ENCODE measurements at places on chromosomes 6 and 20. TPM values are rescaled to one million over a fixed set of nuclear protein-coding genes. Genes with fewer than 3 reads are reported as not detected.

MUCL3 gene
- not detected for total RNA-seq

BMP5 gene
- not detected for total RNA-seq

FOXS1 gene
- 4.3 TPM for total RNA-seq

MCHR2 gene
- total RNA-seq, result 0.31 TPM

F13A1 gene
- total RNA-seq, result 11.7 TPM

RIPOR2 gene
- total RNA-seq, result 10.0 TPM

SLC22A23 gene
- total RNA-seq, result 9.0 TPM

BTNL2 gene
- not detected for total RNA-seq

BNIP5 gene
- total RNA-seq, result 0.87 TPM

ERVFRD-1 gene
- total RNA-seq, result not detected

MUC21 gene
- total RNA-seq, result not detected

MEP1A gene
- total RNA-seq, result 0.63 TPM

ZBTB22 gene
- 17.1 TPM for total RNA-seq

C20orf173 gene
- 17.3 TPM for total RNA-seq

PRL gene
- total RNA-seq, result 0.63 TPM

ADGRG6 gene
- total RNA-seq, result 7.2 TPM

WFDC10B gene
- total RNA-seq, result 1.0 TPM

PSORS1C1 gene
- total RNA-seq, result 32.7 TPM

UBE2V1 gene
- total RNA-seq, result 78.1 TPM

COL9A3 gene
- total RNA-seq, result 50.6 TPM

SLC17A1 gene
- 0.99 TPM for total RNA-seq

FLRT3 gene
- 12.3 TPM for total RNA-seq

TRPC4AP gene
- 76.6 TPM for total RNA-seq

SLC22A1 gene
- 1.7 TPM for total RNA-seq

PRKN gene
- total RNA-seq, result 34.5 TPM

HLA-DRB5 gene
- total RNA-seq, result 0.39 TPM

IL17A gene
- not detected for total RNA-seq

TRDN gene
- total RNA-seq, result 3.7 TPM

All from testis (tissue), 5 donors.